ENCODE measurements at places on chromosomes 2 and 18.

GRCh38 chr2:56376699-56377665, 193.2 kb downstream of the CCDC85A start:
- no peak for DNase-seq

GRCh38 chr18:70176537-70176936, 28.9 kb downstream of the RTTN start:
- DNase-seq: no peak

DNA sequence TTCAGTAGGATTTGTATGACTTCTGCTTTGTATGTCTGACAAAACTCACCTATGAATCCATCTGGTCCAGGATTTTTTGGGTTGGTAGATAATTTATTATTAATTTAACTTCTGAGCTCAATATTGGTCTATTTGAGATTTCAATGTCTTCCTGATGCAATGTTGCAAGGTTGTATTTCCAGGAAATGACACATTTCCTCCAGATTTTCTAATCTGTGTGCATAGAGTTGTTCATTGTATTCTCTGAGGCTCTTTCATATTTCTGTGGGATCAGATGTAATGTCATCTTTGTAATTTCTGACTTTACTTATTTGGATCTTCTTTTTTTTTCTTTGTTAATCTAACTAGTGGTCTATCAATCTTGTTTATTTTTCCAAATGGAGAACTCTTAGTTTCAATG, 584.7 kb upstream of the SETBP1 start:
- DNase-seq: no peak

- no peak for DNase-seq
Measured at GRCh38 chr2:128236491-128237035, 82.1 kb downstream of the HS6ST1 start.

- DNase-seq: no peak
Measured at GRCh38 chr2:134133622-134134312, 120.1 kb upstream of the MGAT5 start.

GRCh38 chr2:62540408-62541168, 34.6 kb upstream of the TMEM17 start:
- no peak for DNase-seq

DNA sequence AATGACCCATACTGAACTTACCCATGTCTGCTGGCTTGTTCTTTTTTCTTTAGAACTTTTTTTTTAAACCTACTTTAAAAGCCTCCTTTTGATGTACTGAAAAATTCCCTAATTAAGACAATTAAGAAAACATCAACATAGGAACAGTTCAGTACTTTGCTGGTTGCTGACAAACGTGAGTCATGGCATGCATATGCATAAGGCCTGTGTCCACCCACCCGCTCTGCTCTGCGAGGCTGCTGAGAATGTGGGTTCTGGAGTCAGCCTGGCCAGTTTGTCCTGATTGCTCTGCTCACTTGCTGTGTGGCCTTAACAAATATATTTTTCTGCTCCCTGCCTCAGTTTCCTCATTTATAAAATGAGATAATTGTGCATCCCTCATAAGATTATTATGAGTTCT, 27.3 kb downstream of the LAMA3 start:
- DNase-seq: no peak

- no peak for DNase-seq
Measured at GRCh38 chr18:52136532-52136931, 203.5 kb upstream of the DCC start.

DNA sequence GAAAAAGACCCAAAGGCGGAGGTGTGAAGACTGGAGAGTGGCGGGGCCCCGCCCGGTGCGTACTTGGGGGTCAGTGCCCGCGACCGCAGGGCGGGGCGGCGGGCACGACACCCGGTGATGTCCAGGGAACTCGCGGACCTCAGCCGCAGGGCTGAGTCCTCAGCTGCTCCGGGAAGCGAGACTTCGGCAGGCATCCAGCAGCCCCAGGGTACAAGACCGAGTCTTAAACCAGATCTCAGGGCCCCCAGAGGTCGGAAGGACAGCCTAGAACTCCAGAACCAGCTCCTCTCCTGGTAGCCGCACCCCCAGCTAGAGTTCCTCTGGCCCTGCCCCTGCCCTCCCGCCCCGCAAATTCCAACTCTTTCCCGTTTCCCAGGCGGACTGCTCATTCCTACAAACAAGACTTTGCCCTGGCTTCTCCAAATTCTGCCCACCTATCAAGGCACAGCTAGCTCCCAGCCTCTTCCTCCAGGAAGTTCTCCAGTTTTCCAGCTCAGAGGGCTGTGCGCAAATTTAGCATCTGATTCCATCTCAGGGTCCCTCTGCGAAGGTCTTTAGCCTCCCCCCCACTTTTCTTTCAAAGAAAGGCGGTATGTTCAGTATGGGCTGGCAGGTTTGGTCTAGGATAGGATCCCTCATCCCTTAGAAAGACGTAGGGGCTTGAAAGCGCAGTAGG, 26.0 kb upstream of the NOTO start:
- no peak for DNase-seq

GRCh38 chr18:10751653-10752052, 225.8 kb downstream of the NAPG start:
- DNase-seq: no peak

GRCh38 chr2:84849271-84849952, 31.5 kb downstream of the TRABD2A start:
- DNase-seq: no peak

GRCh38 chr2:226124548-226125011, 675.0 kb downstream of the IRS1 start:
- DNase-seq: no peak

GRCh38 chr2:8525582-8526402, 156.1 kb upstream of the ID2 start:
- DNase-seq: no peak

DNA sequence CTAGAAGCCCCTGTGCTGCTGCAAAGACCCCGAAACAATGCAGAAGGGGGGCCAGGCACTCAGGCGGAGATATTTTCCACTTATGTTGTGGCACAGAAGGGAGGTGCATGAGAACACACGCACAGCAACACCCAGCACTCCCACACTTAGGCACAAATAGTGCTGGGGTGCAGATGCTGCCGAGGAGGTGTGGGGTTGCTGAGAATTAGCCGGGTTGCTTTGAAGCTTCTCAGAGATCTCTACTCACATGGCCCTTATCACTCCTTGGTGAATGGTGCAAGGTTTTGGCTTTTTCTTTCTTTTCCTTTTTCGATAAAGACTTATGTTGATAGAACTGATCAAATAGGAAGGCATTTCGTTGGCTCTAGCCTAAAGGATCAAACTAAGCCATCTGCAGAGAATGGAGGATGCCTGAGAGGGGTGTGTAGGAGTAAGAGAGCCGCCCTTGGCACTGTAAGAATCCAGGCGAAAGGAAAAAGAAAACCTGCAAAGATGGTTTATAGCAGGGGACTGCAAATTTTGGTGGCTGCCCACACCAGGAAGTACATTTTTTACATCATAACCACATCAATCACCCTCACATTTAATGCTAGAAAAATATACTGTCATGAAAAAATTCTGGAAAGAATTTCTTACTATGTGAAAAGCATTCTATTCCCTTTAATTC, 27.9 kb upstream of the FHL2 start:
- DNase-seq: no peak

DNA sequence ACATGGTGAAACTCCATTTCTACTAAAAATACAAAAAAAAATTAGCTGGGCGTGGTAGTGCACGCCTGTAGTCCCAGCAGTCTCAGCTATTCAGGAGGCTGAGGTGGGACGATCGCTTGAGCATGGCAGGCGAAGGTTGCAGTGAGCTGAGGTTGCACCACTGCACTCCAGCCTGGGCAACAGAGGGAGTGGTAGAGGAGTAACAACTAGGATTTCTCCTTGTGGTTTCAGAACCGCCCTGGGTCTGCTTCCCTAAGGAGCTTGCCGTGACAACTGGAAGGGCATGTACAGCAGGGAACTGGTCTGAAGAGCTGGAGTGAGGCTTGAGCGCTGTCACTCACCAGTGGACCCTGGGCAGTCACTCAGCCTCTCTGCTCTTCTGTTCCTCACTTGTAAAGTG, 29.1 kb downstream of the REEP1 start:
- DNase-seq: no peak

GRCh38 chr18:37572736-37573135, 7.1 kb upstream of the CELF4 start:
- DNase-seq: no peak

DNA sequence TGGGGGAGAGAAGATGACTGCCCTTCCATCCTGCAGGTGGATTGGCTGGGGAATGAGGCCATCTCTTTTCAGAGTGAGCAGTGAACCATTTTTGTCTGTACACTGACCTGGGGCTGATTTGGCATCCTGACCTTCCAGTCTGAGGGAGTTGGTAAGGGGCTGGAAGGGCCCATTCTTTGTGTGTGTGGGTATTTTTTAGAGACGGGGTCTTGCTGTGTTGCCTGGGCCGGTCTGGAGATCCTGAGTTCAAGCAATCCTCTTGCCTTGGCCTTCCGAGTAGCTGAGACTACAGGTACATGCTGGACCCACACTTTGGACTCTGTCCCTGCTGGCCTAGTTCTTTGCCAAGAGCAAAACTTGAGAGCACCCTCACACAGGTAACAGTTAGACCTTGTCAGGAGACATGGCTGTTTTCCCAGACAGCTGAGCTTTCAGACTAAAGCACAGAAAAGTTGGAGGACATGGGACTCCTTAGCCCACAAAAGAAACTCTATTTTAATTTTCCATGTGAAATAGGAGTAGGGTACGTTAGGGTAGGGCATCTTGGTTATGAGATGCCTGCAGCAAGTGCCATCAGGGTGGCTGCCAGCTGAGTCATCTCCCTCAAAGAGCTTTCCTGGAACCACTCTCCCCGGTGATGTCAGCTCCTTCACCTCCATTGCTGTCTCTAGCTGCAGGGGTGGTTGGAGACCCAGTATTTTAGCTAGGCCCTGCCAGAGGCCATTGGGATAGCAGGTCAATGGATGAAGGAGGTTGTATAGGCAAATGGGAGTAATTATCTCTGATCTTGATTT, 60.7 kb downstream of the DGKD start:
- peak; percentile 44 for DNase-seq

DNA sequence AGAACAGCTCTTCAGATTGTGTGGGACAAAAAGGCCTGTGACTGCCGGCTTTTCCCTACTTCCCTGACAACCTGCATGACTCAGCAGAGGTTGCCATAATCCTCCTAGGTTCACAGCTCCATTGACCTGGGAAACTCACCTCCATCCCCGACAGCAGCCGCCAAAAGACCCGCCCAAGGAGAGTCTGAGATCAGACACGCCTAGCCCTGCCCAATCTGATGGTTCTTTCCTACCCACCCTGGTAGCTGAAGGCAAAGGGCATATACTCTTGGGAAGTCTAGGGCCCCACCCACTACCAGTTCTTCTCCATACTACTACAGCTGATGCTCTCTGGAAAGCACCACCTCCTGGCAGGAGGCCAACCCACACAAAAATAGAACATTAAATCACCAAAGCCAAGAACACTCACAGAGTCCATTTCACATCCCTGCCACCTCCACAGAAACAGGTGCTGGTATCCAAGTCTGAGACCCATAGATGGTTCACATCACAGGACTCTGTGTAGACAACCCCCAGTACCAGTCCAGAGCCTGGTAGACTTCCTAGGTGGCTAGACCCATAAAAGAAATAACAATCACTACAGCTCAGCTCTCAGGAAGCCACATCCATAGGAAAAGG, 140.6 kb downstream of the NETO1 start:
- no peak for DNase-seq

DNA sequence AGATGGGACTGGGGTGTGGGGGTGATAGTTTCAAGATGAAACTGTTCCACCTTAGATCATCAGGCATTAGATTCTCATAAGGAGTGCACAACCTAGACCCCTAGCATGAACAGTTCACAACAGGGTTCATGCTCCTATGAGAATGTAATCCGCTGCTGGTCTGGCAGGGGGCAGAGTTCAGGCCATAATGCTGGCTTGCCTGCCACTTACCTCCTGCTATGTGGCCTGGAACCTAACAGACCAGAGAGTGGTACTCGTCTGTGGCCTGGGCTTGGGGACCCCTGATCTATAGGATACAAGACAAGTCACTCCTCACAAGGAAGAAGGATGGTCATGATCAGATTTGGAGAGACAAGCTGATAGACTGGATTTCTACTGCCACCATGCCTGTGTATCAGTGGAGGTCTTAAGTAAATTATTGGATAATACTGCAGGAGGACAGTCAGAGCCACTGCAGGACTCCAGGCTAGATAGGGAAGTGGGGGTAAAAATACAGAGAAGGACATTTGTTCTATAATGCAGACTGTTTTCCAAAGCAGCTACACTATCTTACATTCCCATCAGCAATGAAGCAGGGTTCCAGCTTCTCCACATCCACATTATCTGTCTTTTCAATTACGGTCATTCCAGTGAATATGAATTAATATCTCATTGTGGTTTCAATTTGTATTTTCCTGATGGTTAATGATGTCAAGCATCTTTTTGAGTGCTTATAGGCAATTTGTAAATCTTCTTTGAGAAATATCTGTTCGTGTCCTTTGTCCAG, 28.8 kb upstream of the APOB start:
- no peak for DNase-seq

GRCh38 chr18:40159141-40160017, 1795.7 kb upstream of the PIK3C3 start:
- no peak for DNase-seq

DNA sequence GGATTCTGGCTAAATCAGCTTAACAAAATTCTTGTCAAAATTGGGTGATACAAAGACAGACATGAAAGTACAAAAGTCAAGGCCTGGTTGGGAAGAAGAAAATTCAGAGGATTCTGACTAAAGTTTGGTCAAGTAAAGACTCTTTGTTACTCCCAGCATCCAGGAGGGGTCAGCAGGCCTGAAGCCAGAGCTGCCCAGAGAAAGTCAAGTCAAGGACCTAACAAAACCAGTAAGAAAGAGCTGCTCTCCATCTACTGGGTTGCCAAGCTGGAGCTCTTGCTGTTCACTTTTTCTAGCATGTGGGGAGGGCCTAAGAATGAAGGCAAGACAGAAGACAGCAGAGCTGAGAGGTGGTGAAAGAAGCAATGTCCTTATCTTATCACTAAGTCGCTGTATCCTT, 143.3 kb downstream of the C1D start:
- DNase-seq: no peak

DNA sequence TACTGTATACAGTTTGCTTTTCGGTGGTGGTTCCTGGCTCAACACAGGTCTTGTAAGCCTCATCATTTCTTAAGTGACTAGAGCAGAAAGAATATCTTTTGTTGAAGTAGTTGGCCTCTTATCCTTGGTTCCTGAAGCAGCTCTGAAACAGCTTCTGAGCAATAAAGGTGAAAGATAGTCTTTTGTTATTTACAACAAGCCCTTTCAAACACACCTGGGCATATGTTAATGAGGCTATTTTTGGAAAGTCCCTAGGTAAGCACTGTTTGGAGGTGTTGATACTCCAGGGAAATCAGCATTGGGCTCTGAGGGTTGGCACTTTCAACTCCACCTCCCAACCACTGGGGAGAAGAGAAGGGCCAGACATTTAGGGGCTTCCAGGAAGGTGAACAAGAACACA, 211.0 kb downstream of the MCFD2 start:
- DNase-seq: no peak

- no peak for DNase-seq
Measured at GRCh38 chr2:11055679-11056215, 99.5 kb upstream of the SLC66A3 start.
